ENCODE measurements at places on chromosomes 2 and 18. TPM values are rescaled to one million over a fixed set of nuclear protein-coding genes. Genes with fewer than 3 reads are reported as not detected.

DNA sequence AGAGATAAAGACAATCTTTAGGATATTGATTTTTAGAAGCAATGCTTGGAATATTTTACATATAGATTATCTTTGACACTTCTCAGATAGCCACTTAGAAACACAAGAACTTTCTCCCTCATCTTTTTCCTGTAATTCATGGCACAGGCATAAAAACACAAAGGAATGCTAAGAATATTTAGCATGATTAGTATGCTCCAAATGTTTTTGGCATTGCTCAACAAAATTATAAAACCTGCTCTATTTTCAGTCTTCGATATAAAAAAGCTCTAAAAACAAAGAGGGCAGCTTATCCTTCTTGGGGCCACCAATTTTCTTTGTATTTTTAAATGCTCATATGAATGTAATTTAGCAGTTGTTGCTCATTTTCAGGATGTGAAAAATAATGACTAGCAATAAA, 90.8 kb downstream of the RAD51AP2 start:
- no peak for DNase-seq

GRCh38 chr18:48815581-48816324, 135.0 kb downstream of the SMAD7 start:
- peak; percentile 49 for DNase-seq

GRCh38 chr2:54000524-54000923, 29.7 kb upstream of the PSME4 start:
- no peak for DNase-seq

The GULP1 gene
- 32.2 TPM for total RNA-seq

The CAMKMT gene
- 6.2 TPM for total RNA-seq

The SPC25 gene
- 34.6 TPM for total RNA-seq

Measured in LHCN-M2 (cell line).